ENCODE measurements at places on chromosomes 7 and 10. TPM values are rescaled to one million over a fixed set of nuclear protein-coding genes. Genes with fewer than 3 reads are reported as not detected.

DNA sequence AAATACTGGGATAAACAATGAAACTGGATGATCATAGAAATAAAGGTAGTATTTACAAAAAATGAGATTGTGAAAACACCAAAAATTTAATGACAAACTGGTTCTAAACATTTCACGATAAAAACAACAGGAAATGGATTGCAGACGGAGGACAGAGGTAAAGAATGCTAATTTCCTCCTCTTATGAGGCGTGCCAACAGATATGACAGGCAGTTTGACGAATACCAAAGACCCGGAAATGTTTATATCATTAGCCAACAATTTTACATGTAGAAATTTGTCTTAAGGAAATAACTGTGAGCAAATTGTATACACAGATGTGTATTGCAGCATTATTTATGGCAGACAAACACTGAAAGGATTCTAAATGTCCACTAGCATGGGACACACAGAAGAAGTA, 162.0 kb upstream of the MGMT start:
- H3K27me3 ChIP-seq: no peaks in the 10 kb centered on the region
- H3K36me3 ChIP-seq: no peaks in the 10 kb centered on the region
- no peak overlapping the region for H3K27ac ChIP-seq
- no peak overlapping the region for H3K4me3 ChIP-seq
- DNase-seq: no peak
- H3K4me1 ChIP-seq: no peaks in the 10 kb centered on the region

GRCh38 chr10:94680544-94680943, 3.0 kb upstream of the CYP2C18 start:
- no peak for DNase-seq
- no peaks in the 10 kb centered on the region for H3K27me3 ChIP-seq
- H3K4me3 ChIP-seq: no peak overlapping the region
- H3K36me3 ChIP-seq: no peaks in the 10 kb centered on the region

- H3K27me3 ChIP-seq: no peaks in the 10 kb centered on the region
- peak overlapping the region; percentile 26 for H3K27ac ChIP-seq
- H3K4me1 ChIP-seq: no peaks in the 10 kb centered on the region
- no peak overlapping the region for H3K4me3 ChIP-seq
These were observed 249.8 kb upstream of the PHF14 start for GRCh38 chr7:10723832-10724231.

The RBM20 gene
- 2.0 TPM for total RNA-seq

DNA sequence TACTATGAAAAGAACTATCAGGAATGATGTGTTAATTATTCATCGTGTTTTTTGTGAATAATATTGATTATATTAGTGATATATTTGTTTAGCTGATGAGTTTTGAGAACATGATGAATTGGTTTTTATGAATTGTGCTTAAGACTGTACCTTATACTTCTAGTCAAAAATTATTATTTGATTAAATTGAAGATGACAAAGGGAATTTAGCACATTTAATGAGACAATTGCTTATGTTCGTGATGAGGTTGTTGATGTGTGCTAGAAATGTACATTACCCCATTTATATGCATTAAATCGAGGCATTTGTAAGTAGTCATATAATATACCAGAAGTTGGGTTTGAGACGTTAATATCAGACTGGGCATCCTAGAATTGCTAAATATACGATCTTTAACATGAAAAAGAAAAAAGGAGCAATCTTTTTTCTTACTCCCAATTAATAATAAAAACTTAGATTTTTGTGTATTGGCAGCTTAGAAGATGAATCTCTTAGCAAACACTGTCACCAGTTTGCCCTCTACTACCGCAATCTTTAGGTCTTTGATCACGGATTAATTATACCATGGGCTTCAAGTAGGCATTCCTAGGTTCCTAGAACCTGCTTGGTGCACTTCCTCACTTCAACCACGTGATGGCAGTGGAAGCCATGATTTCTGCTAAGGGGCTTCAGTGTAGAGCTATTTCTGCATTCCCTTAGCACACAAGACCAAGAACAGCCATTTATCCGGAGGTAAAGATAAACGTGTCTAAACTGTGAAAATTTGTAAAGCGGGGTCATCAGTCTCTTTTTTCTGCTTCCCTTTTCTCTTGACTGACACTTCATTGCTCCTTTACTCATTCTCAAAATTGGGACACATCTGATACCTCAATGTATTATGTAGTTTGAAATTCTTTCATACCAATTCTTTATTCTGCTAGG, 1.6 kb downstream of the KLHDC10 start:
- DNase-seq: peak; percentile 89
- no peak overlapping the region for H3K27ac ChIP-seq
- peaks cover 14% of the 10 kb centered on the region for H3K4me1 ChIP-seq
- H3K4me3 ChIP-seq: peak overlapping the region; percentile 79

DNA sequence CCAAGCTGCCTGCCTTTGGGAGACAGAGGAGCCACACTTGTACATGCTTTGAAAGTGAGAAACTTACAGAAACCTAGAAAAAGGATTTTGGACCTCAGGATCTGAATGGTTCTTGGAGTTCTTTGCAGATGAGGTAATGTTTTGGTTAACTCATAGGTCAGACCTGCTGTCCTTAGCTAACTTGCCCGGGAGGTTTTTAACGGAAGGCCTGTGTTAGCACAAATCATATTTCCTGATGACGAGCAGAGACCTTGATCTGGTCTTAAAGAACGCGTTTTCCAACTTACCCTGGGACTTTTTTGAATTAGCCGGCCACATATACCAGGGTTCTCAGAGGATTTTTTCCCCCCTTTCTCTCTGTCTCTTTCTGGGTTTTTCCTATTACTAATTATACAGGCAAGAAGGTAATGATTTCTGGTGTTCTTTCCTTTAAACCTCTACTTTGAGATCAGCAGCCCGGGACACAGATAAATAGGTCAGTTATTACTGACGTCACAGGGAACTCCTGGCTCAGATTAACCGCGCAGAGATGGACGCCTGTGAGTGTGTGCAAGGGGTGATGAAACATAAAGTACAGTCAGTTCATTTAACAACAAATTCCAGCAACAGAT, 101.7 kb upstream of the KLF6 start:
- peaks cover 6% of the 10 kb centered on the region for H3K4me1 ChIP-seq
- no peaks in the 10 kb centered on the region for H3K27me3 ChIP-seq
- H3K36me3 ChIP-seq: no peaks in the 10 kb centered on the region
- H3K4me3 ChIP-seq: no peak overlapping the region

DNA sequence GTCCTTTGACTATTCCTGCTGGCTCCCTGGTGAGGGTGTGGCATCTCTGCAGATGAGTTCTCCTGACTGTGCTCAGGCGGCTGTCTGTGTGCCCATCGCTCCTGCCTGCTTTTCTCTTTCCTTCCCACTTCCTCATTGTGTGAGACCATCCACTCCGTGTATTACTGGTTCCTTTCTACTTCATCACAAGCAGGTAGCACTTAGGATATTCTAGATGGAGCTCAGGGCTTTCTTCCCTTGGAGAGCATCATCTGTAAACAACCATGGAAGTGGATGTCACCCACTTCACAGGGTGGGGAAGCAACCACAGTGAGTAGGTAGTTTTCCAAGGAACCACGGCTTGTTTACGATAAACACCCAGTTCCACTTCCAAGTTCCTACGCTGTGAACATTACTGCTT, 15.7 kb downstream of the DNAJB6 start:
- H3K4me3 ChIP-seq: no peak overlapping the region
- H3K36me3 ChIP-seq: peaks cover 2% of the 10 kb centered on the region
- no peak overlapping the region for H3K27ac ChIP-seq
- no peaks in the 10 kb centered on the region for H3K27me3 ChIP-seq
- H3K4me1 ChIP-seq: peaks cover 13% of the 10 kb centered on the region

GRCh38 chr10:20933705-20934104, 36.6 kb upstream of the NEBL start:
- H3K27me3 ChIP-seq: no peaks in the 10 kb centered on the region
- no peaks in the 10 kb centered on the region for H3K4me1 ChIP-seq
- H3K36me3 ChIP-seq: no peaks in the 10 kb centered on the region
- no peak overlapping the region for H3K27ac ChIP-seq

DNA sequence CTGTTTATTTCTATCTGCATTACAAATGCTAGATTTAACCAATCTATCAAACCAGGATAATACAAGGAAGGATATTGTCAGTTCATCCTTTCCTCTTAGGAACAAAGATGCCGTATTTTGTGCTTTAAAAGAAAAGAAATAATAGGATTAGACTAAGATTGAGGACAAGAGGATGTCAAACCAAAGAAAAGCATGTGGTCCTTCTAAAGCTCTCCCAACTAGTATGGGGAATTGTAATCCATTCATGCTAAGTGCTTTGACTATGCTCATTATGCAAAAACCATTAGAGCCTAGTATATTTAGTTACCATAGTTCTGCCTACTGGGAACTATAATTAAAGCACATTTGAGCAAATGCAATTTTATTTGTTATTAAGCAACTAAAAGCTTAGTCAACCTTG, 280.2 kb downstream of the GRM8 start:
- H3K4me1 ChIP-seq: no peaks in the 10 kb centered on the region
- no peak overlapping the region for H3K27ac ChIP-seq
- H3K36me3 ChIP-seq: no peaks in the 10 kb centered on the region
- H3K27me3 ChIP-seq: no peaks in the 10 kb centered on the region
- no peak for DNase-seq

- H3K27ac ChIP-seq: no peak overlapping the region
- no peaks in the 10 kb centered on the region for H3K36me3 ChIP-seq
- H3K27me3 ChIP-seq: no peaks in the 10 kb centered on the region
- no peak overlapping the region for H3K4me3 ChIP-seq
- no peak for DNase-seq
These were observed 60.0 kb upstream of the ACSM6 start for GRCh38 chr10:95133997-95134396.

DNA sequence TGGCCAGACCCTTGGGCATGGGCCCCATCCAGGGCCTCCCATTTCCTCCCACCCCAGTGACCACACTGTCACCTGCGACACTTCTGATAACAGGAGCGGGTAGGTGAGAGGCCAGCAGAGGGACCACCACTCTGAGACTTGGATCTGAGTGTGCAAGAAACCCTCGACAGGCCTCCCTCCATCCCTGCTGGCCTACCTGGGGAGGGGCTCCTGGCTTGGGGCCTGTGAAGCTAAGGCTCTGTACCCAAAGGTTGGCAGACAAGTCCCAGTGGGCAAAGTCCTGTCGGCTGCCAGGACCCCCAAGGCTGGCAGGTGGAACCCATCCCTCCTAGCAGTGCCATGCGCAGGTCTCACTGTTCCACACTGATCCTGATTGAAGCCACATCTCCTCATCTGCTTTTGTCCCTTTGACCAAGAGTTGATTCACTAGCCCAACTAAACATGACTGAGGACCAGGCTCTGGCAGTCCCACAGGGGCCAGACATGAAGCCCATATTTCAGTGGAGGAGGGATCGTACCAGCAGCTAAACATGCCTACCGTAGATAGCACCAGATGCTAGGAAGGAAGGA, 1.2 kb upstream of the PGAM2 start:
- peaks cover 19% of the 10 kb centered on the region for H3K36me3 ChIP-seq
- peak overlapping the region; percentile 57 for H3K27ac ChIP-seq
- no peak overlapping the region for H3K4me3 ChIP-seq
- no peaks in the 10 kb centered on the region for H3K27me3 ChIP-seq
- no peak for DNase-seq
- peaks cover 49% of the 10 kb centered on the region for H3K4me1 ChIP-seq

DNA sequence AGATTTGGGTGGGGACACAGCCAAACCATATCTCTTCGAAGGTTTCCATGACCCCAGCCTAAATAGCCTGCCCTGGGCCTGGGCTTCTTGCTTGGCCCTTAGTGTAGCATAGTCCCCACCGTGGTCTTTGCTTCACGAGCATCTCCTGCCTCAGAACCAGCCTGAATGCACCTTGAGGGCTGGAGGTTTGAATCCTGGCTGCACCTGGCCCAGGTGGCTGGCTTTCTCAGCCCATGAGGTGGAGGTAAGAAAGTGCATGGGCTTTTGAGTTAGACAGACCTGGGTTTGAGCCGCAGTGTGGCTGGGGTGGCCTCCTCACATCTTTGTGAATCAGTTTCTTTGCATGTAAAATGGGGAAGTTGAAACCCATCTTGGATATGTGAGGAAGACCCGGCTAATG, 24.2 kb upstream of the PCBD1 start:
- no peak overlapping the region for H3K27ac ChIP-seq
- peaks cover 2% of the 10 kb centered on the region for H3K27me3 ChIP-seq
- peaks cover 15% of the 10 kb centered on the region for H3K4me1 ChIP-seq

- no peaks in the 10 kb centered on the region for H3K4me1 ChIP-seq
- no peaks in the 10 kb centered on the region for H3K27me3 ChIP-seq
- H3K36me3 ChIP-seq: no peaks in the 10 kb centered on the region
- no peak overlapping the region for H3K27ac ChIP-seq
These were observed 149.4 kb upstream of the ASAH2 start for GRCh38 chr10:50400694-50401093.

The MYH16 gene
- not detected for total RNA-seq

All from spinal cord (tissue), 10 donors.